ENCODE measurements at places on chromosomes 3 and 15.

GRCh38 chr3:4752201-4753072, 226.8 kb upstream of the BHLHE40 start:
- DNase-seq, result no peak

DNA sequence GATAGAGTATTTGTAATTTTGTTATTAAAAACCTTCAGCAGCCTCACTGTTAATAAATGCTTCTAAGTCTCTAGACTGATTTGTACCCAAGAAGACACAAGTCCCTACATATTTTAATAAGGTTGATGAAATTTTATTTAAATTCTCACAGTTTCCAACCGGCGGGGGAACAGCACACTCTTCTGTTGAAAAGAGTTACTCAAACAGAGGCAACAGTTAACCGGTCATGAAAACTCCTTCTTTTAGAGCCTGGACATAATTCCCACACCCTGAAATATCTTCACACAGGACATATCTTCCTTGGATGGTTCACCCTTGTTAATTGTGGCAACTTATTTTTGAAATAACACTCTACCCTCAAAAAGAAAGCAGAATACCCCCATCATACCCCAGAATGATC, 278.8 kb downstream of the FOXP1 start:
- DNase-seq, result no peak

DNA sequence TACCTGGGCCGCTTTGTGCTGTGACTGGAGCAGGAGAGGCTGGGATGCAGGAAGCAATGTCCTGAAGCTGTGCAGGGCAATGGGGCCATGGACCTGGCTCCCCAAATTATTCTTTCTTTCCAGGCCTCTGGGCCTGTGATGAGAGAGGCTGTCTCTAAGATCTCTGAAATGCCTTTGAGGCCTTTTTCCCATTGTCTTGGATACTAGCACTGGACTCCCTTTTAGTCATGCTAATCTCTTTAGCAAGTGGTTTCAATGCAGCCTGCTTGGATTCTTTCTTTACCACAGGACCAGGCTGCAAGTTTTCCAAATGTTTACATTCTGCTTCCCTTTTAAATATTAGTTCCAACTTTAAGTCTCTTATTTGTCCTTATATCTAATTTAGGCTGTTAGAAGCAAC, 64.8 kb upstream of the SGO1 start:
- no peak for DNase-seq

DNA sequence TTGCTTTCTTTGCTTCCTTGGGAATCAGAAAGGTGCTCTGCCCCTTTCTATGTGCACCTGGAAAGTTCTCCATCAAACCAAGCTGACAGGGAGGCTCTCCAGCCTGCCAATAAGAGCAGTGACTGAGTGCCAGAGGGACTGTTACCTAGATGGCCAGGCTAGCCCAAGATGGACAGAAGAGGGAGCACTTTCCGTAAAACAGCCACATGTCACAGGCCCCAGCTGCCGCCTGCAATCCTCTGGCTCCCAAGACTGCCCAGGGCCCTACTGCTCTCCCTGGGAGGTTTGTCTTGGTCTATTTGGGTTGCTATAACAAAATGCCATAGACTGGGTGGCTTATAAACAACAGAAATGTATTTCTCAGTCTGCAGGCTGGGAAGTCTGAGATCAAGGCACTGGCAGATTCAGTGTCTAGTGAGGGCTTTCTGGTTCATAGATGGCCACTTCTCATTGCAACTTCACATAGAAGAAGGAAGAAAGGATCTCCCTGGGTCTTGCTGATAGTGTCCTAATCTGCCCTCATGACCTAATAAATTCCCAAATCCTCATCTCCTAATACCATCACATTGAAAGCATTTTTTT, 72.3 kb downstream of the TAMM41 start:
- peak; percentile 68 for DNase-seq

DNA sequence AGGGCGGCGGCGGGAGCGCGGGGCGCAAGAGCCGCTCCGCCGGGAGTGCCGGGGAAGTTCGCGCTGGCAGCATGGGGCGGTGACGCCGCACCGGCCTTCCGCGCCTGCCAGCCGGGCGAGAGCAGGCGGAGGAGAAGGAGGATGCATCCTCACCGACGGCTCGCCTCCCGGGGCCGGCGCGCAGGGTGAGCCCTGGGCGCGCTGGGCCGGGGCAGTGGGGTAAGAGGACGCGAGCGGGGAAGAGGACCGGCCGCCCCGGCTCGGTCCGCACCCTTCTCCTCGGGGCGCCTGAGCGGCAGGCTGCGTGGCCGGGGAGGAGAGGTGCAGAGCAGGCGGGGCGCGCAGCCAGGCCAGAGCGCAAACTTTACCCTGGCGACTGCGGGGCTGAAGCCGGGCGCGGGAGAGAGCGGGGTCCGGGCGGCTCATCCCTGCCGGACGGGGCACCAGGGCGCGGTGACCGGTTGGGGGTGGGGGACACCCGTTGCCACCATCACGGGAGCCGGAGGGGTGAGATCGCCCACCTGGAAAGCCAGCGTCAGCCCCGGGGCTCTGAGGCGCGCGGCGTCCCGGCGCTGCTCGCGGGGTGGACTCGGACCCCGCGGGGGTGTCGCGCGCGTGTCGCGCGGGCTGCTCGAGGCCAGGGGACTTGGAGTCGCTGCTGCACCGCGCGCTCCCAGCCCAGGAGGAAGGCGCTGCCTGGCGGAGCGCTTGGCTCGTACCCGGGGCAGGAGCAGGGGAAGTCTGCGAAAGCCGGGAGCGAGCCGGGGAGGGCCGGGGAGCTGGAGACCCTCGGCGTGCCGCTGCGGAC, 542 bp downstream of the GABRA5 start:
- DNase-seq, result peak; percentile 75

DNA sequence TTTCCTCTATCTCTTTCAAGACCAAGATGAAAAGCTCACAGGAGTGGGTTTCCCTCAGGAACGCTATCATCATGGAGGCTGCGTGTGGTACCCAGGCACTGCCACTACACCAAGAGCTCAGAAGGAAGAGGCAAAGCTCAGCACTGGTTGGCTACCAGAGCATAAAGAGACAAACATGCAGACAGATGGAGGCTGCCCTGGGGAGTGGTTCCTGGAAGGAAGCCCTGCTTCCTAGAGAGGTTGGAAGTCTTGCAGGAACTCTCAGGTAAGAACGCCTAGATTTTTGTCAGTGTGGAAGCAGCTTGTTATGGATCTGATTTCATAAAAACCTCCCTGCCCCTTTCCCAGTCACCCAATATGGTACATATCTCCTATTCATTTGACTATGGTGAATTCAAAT, 49.9 kb upstream of the ADCY5 start:
- DNase-seq, result peak; percentile 13

DNA sequence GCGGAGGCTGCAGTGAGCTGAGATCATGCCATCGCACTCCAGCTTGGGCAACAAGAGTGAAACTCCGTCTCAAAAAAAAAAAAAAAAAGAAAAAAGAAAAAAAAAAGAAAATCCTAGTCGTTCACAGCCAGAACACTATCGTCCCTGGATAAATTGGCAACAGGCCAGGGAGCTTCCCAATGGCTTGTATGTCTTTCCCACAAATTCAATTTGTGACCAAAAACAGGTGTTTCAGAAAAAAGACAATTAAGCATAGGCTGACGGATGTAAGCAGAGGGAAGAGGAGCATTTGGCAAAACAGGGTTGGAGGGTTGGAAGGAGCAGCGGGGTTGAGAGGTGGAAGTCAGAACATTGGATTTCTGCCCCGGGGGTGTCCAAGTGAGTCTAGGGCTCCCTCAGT, 8.5 kb downstream of the EPB42 start:
- no peak for DNase-seq

GRCh38 chr3:158954420-158954819, 152.6 kb downstream of the MFSD1 start:
- no peak for DNase-seq

DNA sequence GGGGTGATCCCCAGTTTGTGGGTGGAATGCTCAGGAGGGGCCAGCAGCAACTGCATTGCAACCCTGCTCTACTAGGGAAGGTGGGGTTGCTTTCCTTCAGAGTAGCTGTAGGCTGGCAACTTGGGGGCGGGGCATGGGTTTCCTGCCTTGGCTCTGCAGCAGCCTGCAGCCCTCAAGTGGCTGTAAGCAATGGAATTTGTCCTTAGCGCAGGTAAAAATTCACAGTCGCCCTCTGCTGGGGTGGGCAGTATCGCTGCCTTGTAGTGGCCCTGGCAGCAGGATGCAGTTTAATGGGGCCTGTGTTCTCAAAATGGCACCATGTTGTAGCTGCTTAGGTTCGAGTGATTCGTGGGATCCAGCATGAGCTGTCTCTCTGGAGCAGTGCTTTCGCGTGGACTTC, 29.8 kb downstream of the STT3B start:
- no peak for DNase-seq

GRCh38 chr3:54014067-54014466, 108.3 kb upstream of the CACNA2D3 start:
- peak; percentile 21 for DNase-seq

GRCh38 chr15:101486696-101487459, 2.6 kb downstream of the PCSK6 start:
- DNase-seq, result no peak

DNA sequence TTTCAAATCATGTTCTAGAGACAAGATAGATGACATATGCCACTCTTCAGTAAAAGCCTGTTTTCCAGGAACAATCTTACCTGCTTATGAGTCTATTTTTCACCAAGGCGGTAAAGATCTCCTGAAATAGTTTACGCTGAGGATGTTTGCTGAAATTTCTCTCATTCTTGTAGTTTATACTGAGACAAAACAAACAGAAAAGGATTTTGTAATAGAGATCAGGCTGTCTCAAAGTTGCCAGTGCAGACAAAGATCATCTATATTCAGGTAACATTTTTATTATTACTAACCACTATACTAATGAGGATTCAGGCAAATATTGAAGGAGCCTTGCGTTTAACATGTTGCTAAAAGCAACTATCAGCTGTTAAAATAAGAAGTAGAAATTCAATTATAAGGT, 25.0 kb downstream of the NEK10 start:
- no peak for DNase-seq

DNA sequence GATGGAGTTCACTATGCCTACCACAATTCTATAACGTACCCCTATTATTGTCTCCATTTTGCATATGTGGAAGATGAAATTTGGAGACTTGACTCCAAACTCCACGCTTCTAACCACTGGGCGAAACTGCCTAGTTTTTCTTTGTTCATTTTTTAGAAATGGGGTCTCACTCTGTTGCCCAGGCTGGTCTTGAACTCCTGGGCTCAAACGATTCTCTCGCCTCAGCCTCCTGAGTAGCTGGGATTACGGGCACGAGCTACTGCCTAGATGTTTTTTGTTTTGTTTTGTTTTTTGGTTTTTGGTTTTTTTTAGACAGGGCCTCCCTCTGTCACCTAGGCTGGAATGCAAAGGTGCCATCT, 584 bp upstream of the RPL32 start:
- DNase-seq, result no peak

DNA sequence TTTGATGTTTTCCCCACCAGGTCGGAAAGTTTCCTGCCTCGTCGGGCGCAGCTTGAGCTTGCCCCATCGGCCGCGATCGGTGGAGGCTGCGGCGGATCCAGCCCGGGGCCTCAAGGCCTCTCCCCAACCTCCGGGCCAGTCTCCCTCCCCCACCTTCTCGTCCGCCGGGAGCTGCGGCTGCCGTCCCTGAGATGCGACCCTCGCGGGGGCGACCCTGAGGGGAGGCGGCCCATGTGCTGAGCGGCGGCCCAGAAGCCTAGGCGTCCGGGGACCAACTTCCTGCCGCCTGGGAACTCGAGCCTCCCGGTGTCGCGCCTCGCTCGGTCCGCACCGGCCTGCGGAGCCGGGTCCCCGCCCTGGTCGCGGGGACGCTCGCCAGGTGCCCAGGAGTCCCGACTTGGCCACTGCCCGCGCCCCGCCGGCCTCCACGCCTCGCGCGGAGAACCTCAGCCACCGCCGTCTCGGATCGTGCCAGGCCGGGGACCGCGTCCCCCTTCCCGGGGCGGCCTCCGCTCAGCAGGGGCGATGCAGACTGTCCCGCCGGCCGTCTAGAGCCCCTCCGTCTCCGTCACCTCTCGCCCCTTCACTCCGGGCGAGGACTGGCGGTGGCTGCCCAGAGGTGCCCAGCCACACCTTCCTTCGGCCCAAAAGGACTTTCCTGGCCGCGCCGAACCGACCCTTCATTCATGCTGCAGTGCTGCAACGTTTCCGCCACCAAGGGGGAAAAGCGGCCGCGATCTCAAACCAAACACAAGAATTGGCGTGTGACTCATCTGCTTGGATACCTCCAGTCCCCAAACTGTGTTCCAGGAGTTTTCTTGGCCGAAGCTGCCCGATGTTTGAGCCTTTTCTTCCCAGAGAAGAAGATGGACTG, 656 bp downstream of the SLMAP start:
- peak; percentile 41 for DNase-seq

- DNase-seq, result peak; percentile 67
Measured at GRCh38 chr15:63156755-63157117, 541 bp downstream of the RPS27L start.

- no peak for DNase-seq
Measured at GRCh38 chr3:58101499-58102389, 93.5 kb downstream of the FLNB start.

GRCh38 chr3:98290916-98291315, 8.6 kb downstream of the OR5H2 start:
- DNase-seq, result no peak

DNA sequence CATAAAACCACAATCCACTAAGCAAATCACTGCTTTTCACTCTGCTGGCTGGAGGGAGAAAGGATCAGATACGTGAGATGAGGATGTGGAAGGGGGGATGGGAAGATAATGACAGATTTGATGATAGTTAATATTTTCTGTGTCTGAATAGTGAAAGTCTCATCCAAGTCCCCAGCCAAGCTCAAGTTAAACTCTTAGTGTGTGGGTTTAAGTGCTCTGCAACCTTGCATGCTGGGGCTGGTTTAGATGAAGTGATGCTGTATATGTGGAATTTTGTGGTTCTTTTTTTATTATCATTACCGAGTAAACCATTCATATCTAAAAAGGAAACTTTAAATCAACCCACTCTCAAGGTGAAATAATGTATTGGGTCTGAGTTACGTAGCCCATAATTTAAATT, 111.0 kb downstream of the TPRG1 start:
- DNase-seq, result no peak

DNA sequence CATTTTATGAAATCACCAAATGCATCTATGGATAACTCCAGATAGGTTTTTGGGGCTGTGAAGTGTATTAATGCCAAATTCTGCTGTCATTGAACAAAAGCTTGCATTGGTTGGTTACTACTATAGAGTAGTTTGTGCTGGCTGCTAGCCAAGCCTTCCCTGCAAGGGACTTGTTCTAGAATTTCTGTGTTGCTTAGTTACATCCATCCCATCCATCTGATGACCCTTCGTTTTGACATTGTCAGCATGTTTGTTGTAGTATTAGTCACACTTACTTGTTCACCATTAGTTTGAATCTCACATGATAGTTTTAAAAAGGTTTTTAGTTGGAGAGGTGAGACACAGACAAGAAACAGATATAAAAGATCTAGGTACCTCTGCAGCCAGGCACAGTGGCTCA, 7.0 kb upstream of the NIPA2 start:
- DNase-seq, result peak; percentile 11

- no peak for DNase-seq
Measured at GRCh38 chr3:9911863-9912262, 5.0 kb upstream of the IL17RC start.

GRCh38 chr3:74897006-74897405, 282.5 kb upstream of the CNTN3 start:
- peak; percentile 37 for DNase-seq

- DNase-seq, result no peak
Measured at GRCh38 chr15:22788004-22788403, 1.6 kb downstream of the NIPA1 start.

Data from NCI-H69 (cell line).